CD4-positive, CD25-positive, alpha-beta regulatory T cell (primary cell): ENCODE measurements at places on chromosomes 11 and 22. TPM values are rescaled to one million over a fixed set of nuclear protein-coding genes. Genes with fewer than 3 reads are reported as not detected.

- no peaks in the 10 kb centered on the region for H3K36me3 ChIP-seq
- H3K27me3 ChIP-seq = no peaks in the 10 kb centered on the region
- no peak overlapping the region for H3K4me3 ChIP-seq
- H3K4me1 ChIP-seq = no peaks in the 10 kb centered on the region
These were observed 87.7 kb upstream of the ANO3 start for GRCh38 chr11:26244207-26244606.

DNA sequence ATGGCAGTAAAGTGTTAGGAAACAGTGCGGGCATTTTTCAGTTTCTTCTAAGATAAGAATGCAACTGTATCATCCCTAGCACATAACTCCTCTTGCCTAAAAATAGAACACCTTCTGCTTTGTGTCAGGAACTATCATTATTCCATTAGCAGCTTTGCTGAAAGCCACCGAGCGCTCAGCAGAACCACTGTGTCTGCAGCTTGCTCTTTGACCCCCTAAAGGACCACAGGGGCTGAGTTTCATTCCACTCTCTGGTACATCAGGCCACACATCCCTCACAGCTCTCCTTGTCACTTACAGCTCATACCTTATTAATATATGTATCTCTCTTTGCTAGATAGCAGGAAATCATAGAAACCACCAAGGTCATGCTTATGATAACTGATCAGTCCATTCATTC lies 360.2 kb downstream of the KCNA4 start:
- no peak overlapping the region for H3K4me3 ChIP-seq
- H3K27me3 ChIP-seq = no peaks in the 10 kb centered on the region
- H3K36me3 ChIP-seq = no peaks in the 10 kb centered on the region
- DNase-seq = no peak

DNA sequence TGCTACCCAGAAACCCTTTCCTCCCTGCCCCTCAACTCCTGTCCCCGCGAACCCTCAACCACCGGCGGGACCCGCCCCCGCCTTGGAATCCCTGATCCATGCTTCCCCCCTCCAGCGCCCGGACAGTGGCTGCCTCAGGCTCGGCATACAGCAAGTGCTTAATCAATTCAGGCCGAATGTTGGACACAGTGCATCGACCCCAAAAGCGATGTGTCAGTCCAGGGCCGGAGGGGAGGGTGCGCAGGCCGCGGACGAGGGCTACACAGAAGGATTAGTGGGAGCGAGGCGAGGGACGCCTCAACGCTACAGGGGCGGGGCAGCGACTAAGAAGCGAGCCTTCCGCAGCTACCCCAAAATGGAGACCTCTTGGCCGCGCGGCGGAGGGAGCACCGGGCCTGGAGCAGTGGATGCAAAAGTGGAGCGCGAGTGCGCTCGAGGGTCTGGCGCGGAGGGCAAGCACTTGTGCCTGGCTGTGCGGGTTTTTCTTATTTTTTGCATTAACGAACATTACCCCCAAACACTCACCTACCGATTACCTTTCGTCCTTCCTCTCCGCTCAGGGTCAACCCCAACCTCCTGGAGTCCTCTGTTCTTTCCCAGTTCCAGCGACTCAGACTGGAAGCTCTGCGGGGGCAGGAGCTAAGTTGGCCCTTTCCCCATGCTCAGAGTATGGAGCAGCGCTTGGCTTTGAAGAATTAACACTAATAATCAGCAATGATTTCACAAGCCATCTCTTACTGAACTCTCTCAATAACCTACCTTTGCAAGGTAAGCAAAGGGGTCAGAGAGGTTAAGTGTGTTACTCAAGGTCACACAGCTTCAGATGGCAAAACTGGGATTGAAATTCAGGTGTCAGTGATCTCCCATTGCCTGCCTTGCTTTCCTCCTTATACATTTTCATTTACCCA lies 30.0 kb upstream of the WNT11 start:
- no peaks in the 10 kb centered on the region for H3K36me3 ChIP-seq
- peaks cover 38% of the 10 kb centered on the region for H3K4me1 ChIP-seq
- DNase-seq = no peak
- H3K4me3 ChIP-seq = peak overlapping the region; percentile 92
- no peaks in the 10 kb centered on the region for H3K27me3 ChIP-seq
- H3K27ac ChIP-seq = peak overlapping the region; percentile 72

Gene BIK
- 8.7 TPM for polyA plus RNA-seq

Gene TRIM49
- not detected for polyA plus RNA-seq

Gene NOX4
- not detected for polyA plus RNA-seq
